Purkinje cell (primary cell): ENCODE measurements at places on chromosomes 7 and 10. TPM values are rescaled to one million over a fixed set of nuclear protein-coding genes. Genes with fewer than 3 reads are reported as not detected.

Gene CARD11
- not detected in 2 replicates for polyA plus RNA-seq

Gene KNDC1
- polyA plus RNA-seq: 0.19 and 0.52 TPM in 2 replicates

Gene CAV1
- 0.26 and 2.1 TPM in 2 replicates for polyA plus RNA-seq

Gene SFXN4
- polyA plus RNA-seq: 18.5 and 34.2 TPM in 2 replicates

Gene CTBP2
- polyA plus RNA-seq: 7.5 and 7.8 TPM in 2 replicates

Gene CABCOCO1
- not detected in 2 replicates for polyA plus RNA-seq

Gene ANK3
- 53.4 and 91.5 TPM in 2 replicates for polyA plus RNA-seq

Gene JAKMIP3
- 1.6 and 3.2 TPM in 2 replicates for polyA plus RNA-seq

Gene AIFM2
- polyA plus RNA-seq: 0.91 and 1.5 TPM in 2 replicates

Gene ADARB2
- polyA plus RNA-seq: 0.30 and 0.45 TPM in 2 replicates

Gene ZMIZ2
- polyA plus RNA-seq: 0.39 and 0.80 TPM in 2 replicates

Gene DMBT1
- polyA plus RNA-seq: 0.06 TPM in 1 of 2 replicates, not detected in the other

Gene RBP3
- not detected in 2 replicates for polyA plus RNA-seq

Gene TSPAN12
- polyA plus RNA-seq: 6.7 and 9.2 TPM in 2 replicates

Gene MSS51
- polyA plus RNA-seq: 0.20 and 0.36 TPM in 2 replicates

Gene TMEM26
- not detected in 2 replicates for polyA plus RNA-seq
